SW480 (cell line): ENCODE measurements at places on chromosomes 3 and 15.

DNA sequence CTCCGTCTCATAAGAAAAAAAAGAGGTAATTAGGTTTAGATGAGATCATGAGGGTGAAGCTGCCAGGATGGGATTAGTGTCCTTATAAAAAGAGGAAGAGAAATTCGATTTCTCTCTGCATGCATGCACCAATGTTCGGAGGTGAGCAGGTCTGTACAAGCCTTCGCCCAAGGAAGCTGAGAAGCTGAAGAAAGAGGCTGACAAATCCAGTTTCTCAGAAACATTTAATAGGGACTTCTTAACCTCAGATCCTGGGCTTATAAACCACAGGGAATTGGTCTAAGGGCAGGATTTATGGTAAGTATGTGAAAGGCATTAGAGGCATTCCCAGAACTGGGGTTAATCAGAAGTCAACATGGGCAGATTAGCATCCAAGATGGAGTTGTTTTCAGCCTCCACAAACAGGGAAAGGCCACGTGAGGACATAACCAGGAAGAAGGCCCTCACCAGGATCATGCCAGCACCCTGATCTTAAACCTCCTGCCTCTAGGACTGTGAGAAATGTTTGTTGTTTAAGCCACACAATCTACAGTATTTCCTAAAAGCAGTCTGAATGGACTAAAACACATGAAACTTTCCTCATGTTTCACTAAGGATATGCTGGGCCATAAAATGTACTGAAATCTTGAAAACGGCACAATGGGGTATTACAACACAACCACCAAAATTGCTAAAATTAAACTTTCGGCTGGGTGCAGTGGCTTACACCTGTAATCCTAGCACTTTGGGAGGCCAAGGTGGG is 11.3 kb downstream of the SHISA5 start:
- no peak for DNase-seq

DNA sequence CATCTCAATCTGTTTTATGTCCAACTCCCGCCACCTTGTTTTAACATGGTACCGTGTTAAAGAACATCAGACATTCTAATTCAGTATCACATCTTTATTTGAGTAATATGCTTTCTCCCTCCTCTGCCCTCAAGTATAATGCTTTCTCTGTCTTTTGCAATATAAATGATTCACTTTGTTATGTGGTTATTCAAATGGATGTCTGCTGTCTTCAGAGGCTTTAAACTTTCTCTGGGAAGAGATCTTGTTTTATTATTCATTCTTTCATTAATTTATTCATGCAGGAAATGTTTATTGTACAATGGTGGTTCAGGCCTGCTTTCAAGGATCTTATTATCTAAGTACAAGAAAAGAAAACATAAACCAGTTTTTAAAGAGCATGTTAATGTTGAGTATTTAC is 57.1 kb downstream of the RAP2B start:
- DNase-seq: no peak

- no peak for DNase-seq
Observed at GRCh38 chr3:71494212-71494611, 89.3 kb downstream of the FOXP1 start.

DNA sequence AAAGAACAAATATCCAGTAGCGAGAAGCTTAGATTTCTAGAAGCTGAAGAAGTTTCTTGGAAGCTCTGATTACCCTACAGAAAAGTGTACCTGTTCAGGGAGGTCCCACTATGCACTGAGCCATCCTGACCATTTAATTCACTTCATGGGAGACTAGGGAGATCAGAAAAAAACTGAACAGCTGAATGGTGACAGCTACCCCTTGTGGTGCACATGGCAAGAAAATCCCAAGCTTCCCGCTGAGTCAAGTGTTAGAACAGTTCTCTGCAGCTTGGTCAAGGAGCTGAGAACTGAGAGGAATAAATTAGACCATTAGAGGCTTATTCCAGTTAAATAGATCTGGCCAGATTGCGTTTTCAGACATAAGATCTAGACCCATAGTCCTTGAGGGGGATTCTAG is 197.2 kb upstream of the VEPH1 start:
- DNase-seq: no peak

DNA sequence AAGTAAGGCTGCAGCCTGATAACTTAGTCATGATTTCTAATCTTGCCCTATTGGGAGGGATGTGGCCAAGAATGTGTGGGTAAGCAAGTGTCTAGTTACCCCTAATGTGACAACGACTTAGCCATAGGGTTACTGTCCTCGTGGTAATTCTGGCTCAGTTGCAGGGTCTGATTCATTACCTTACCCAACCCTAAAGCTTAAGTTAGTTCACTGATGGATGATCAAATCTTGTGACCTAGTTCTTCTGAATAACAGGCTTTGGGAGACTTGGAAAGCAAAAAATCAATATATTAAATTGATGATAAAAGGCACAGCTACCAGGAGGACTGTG is 1.6 kb upstream of the INTS14 start:
- DNase-seq: no peak

GRCh38 chr15:44883199-44883877 is 73.1 kb upstream of the TERB2 start:
- no peak for DNase-seq

GRCh38 chr3:147119346-147119745 is 287.0 kb downstream of the ZIC4 start:
- no peak for DNase-seq
